Muscle of arm (tissue), 14 donors: ENCODE measurements at places on chromosomes 2 and 18.
A peak's percentile ranks its signal among the peaks of the same experiment; 100 is the strongest.

- no peak for DNase-seq
Observed at GRCh38 chr2:131011486-131011885, 81.8 kb downstream of the FAM168B start.

GRCh38 chr2:231399046-231399852 is 3.7 kb downstream of the B3GNT7 start:
- no peak for DNase-seq

- DNase-seq: peak; percentile 8
Observed at GRCh38 chr18:25976554-25976953, 113.9 kb downstream of the SS18 start.

DNA sequence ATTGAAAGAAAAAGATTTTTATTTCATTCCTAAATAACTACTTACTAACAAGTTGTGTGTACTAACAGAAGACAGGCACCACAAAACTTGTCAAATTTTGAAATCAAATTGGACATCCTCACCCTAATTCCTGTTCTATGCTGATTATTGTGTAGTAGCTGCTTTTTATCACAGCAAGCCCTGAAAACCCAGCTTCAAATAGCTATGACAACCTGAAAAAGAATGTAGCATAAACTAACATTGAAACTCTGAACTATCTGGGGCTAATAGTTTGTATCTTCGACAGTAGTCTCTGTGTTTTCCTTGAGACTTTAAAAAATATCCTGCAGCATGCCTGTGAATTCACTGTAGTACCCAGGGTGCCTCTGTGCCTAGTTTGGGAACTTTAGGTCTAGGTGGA is 122.6 kb downstream of the WDPCP start:
- no peak for DNase-seq

DNA sequence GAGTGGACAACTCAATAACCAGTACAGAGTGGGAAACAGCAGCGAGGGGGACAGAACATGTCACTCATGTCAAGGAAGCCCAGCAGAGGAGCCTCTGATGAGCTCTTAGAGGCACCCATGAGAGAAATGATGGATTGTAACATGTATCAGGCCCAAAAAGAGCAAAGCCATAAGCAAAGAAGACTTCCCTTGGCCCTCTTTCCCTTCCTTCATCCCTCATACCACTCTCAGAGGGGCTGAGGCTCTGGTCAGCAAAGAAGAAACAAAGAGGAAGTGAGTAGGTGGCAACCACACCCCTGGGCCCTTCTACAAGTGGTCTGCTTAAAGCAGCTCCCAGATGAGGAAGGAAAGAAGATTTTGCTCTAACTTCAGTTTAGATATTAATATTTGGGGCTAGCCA is 112.8 kb downstream of the CDC42EP3 start:
- DNase-seq: no peak

DNA sequence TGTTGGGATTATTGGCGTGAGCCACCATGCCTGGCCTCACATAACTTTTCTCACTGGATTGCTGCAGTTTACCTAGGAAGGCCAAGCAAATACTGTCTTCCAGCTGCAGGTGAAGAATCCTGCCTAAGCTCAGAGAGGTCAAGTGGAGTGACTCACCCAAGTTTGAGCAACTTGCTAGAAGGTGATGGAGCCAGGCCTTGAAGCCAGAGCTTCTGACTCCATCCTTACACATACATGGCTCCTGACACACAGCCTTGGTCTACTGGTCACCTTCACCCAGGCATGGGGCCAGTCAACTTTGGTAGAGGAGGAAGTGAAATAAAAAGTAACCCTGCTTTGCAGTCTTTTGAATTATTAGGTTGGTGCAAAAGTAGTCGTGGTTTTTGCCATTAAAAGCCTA is 93.5 kb downstream of the VWA3B start:
- no peak for DNase-seq
